Frontal cortex (tissue), 4 donors: ENCODE measurements at places on chromosomes 16 and 17. TPM values are rescaled to one million over a fixed set of nuclear protein-coding genes. Genes with fewer than 3 reads are reported as not detected.
A peak's percentile ranks its signal among the peaks of the same experiment; 100 is the strongest.

The CDRT15 gene
- total RNA-seq, result not detected

The ALOX15B gene
- under 0.01 TPM for total RNA-seq

The ROGDI gene
- total RNA-seq, result 45.7 TPM

The LITAFD gene
- total RNA-seq, result not detected

GRCh38 chr17:15920758-15921239, 24.1 kb upstream of the ADORA2B start:
- no peak for DNase-seq

GRCh38 chr17:29109477-29110371, 66.8 kb downstream of the PIPOX start:
- DNase-seq, result no peak

GRCh38 chr17:45246861-45247428, 14.9 kb downstream of the SPATA32 start:
- no peak for DNase-seq

DNA sequence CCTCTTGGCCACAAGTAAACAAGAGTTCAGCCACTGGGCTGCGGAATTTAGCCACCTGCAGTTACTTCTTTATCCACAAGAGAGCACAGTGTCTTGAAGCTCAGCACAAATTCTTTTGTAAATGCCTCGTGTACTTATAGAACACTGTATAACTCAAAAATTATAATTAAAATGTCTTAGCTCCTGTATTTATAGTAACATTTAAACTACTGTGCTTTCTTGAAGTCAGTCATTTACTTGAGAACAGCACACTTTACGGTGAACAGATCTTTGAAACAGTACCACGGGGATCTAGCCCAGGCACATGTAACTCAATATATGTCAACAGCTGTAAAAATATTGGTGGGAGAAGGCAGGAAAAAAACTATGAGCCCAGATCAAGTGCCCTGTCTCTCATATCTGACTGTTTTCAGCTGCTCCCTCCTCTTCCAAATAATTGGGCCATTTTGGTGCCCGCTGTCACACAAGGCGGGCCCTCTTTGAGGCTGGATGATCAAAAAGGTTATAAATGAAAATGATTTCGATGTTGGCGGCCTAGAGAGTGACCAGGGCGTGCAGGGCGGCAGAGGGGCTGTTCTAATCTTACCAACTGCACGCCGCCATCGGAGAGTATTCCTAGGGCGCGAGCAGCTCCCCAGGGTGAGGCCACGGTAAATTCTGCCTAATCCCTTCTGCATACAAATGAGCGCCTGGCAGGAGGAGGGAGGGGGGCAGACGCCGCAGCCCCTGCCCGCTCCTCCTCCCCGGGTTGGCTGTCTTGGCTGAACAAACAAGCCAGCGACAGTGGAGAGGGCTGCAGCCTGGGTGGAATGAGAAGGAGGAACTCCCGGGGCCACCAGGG, 183.2 kb downstream of the C16orf78 start:
- no peak for DNase-seq

GRCh38 chr16:11474617-11475291, 112.0 kb downstream of the LITAF start:
- DNase-seq, result no peak

DNA sequence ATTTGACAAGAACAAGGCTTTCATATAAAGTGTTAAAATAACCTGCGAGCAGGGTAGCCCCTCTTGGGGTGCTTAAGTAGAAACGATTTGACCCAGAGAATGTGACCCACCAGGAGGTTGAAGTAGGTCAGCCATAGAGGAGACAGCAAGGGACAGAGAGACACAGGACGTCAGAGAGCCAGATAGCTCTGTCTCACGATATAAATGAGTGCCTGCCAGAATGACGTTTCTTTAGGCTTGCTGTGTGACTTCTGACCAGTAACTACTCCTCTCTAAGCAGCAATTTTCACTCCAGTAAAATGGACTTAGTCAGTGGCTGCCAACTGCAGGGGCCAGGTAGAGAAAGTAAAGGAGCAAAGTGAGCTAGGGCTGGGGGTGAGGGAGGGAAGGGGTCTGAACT, 473.0 kb upstream of the C16orf82 start:
- no peak for DNase-seq

- peak; percentile 47 for DNase-seq
Observed at GRCh38 chr17:7687072-7687907, at the start of gene TP53. Gene TP53 (minus strand): TSS chr17:7687490. CDS start chr17:7676594, 10,896 bp downstream.

DNA sequence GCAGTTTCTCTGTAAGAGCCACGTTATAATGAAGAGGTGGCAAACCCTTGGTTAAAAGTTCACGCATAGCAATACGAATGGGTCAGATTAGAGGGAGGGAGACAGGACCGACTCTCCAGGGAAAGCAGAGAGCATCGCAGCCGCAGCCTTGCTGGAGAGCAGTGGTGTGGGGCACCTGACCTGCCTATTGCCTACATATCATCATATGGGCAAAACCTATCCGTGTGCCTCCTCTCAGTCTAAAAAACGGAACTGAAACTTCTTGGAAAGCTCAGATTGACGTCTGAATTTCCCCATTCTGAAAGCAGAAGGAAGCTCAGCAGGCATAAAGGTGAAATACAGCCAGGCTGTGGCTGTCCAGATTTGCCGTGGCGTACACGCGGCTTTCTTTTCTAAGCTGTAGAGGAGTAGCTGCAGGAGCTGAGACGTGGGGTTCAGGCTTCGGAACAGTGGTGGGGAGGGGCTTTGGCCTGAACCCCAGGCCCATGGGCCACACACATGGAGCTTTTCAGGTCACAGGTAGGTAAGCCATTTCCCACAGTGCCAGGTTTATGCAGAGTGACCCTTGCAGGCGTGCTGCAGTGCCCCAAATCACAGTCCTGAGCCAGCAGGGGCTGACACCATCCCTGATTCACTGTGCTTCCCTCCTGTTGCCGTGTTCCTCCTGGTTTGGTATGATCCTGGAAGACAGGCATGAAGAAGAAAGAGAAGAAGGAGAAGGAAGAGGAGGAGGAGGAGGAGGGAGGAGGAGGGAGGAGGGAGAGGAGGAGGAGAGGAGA, 41.6 kb upstream of the TNRC6C start:
- no peak for DNase-seq

GRCh38 chr16:8804313-8804712, 6.7 kb downstream of the PMM2 start:
- no peak for DNase-seq

GRCh38 chr17:80260069-80260535, 550 bp upstream of the RNF213 start:
- peak; percentile 94 for DNase-seq

DNA sequence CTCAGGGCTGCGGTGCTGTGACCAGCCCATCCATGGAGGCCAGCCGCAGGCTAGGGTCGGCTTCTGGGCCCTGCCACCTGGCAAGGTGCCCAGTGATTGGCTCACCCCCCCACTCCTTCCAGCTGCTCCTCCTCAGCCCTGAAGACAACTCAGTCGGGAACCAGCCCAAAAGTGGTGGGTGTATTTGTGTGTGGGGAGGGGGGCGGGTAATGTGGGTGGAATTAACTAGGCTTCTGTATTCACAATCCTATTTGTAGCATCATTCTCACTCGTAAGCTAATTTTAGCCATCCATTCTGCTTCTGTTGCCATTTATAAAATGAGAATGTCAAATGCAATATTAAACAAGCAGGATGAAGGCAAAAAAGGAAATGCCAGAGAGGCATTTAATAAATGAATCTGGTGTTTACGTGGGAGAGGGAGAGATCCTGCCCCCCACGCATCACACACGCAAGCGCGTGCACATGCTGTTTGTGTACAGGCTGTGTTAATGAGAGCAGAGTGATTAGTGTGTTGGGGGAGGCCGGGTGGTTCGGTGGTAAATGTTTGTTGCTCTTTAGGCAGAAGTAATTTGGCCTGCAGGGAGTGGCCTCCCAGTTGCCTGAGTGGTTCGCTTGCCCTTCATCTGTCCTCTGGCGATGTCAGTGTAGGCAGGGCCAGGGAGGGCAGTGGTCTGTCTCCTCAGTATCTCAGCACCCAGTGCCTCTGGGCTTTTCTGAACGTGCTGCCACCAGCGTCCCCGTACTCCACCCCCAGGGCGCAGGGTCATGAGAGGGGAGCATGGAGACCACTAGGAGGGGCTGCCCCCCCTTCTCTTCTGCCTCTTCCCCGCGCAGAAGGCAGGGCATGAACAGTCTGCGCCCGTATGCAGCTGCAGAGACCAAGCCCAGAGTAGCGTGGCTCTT, 140.1 kb downstream of the CCDC182 start:
- DNase-seq, result no peak

GRCh38 chr17:15264542-15264941, 584 bp downstream of the PMP22 start:
- DNase-seq, result no peak

GRCh38 chr16:66477028-66477515, 50.0 kb downstream of the BEAN1 start:
- no peak for DNase-seq

DNA sequence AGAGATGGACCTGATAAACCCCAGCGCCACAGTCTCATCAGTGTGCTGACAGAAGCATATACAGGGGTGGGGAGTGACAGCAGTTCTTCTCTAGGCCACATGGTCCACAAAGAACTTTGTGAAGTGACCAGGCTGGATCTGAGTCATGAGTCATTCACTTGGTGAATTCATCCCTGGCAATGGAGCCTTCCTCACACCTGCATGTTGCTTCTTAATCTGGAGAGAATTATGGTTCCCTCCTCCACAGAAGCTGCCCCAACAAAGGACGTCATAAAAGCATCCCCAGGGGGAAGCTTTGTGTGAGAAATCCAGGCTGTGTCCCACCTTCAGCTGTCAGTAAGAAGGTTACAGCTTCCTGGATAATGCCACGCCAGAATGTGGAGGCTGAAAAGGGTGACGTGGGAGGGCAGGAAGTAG, 215.6 kb upstream of the MAF start:
- no peak for DNase-seq
